ENCODE measurements at places on chromosomes 3 and 15. TPM values are rescaled to one million over a fixed set of nuclear protein-coding genes. Genes with fewer than 3 reads are reported as not detected.

DNA sequence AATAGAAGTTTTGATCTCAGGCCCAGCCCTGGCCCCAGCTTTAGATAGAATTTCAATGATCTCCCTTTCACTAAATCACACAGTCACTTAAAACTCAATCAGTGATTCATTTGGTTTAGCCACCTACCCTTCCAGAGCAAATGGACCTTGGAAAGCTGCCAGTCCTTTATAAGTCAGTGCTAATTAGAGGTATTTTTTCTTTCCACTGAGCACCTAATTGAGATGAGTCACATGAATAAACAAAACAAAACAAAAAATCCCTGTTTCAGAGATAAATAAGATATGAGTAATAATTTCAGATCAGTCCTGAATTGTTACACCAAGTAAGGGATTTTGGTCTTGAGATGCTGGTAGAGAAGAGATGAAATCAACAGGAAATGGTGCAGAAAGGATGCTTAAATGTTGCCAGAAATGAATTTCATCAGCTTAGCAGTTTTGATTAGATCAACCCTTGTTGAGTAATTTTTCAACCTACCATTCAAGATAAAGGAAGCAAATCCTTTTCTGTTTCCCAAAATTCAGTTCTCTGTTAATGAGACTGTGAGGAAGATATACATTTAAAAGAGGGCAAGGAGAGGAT is 352.0 kb upstream of the COL8A1 start:
- H3K27me3 ChIP-seq: no peaks in the 10 kb centered on the region
- no peak overlapping the region for H3K27ac ChIP-seq
- no peak overlapping the region for H3K4me3 ChIP-seq
- no peaks in the 10 kb centered on the region for H3K36me3 ChIP-seq
- no peaks in the 10 kb centered on the region for H3K4me1 ChIP-seq

- no peaks in the 10 kb centered on the region for H3K27me3 ChIP-seq
- DNase-seq: no peak
- no peak overlapping the region for H3K27ac ChIP-seq
- H3K4me1 ChIP-seq: no peaks in the 10 kb centered on the region
Measured at GRCh38 chr3:71998995-71999673, 214.2 kb upstream of the PROK2 start.

GRCh38 chr3:159852821-159853505 is 135.7 kb upstream of the IL12A start:
- DNase-seq: peak; percentile 72
- H3K4me3 ChIP-seq: peak overlapping the region; percentile 19
- H3K27me3 ChIP-seq: no peaks in the 10 kb centered on the region
- peaks cover 19% of the 10 kb centered on the region for H3K4me1 ChIP-seq
- no peaks in the 10 kb centered on the region for H3K36me3 ChIP-seq
- H3K27ac ChIP-seq: peak overlapping the region; percentile 60

GRCh38 chr3:142275856-142276255 is 50.5 kb upstream of the GK5 start:
- H3K27ac ChIP-seq: no peak overlapping the region
- DNase-seq: no peak
- H3K4me3 ChIP-seq: no peak overlapping the region

- no peak for DNase-seq
- no peak overlapping the region for H3K27ac ChIP-seq
- H3K4me3 ChIP-seq: no peak overlapping the region
- no peaks in the 10 kb centered on the region for H3K4me1 ChIP-seq
Measured at GRCh38 chr3:194449913-194450312, 36.9 kb downstream of the ATP13A3 start.

- H3K27me3 ChIP-seq: no peaks in the 10 kb centered on the region
- H3K36me3 ChIP-seq: no peaks in the 10 kb centered on the region
- peaks cover 5% of the 10 kb centered on the region for H3K4me1 ChIP-seq
- H3K27ac ChIP-seq: no peak overlapping the region
- no peak overlapping the region for H3K4me3 ChIP-seq
Measured at GRCh38 chr15:31035610-31036009, 44.2 kb upstream of the MTMR10 start.

GRCh38 chr3:41267975-41268640 is 68.8 kb downstream of the CTNNB1 start:
- H3K4me3 ChIP-seq: no peak overlapping the region
- H3K4me1 ChIP-seq: no peaks in the 10 kb centered on the region
- DNase-seq: no peak
- H3K27ac ChIP-seq: no peak overlapping the region
- no peaks in the 10 kb centered on the region for H3K36me3 ChIP-seq

GRCh38 chr15:45167631-45168205 is 20.0 kb downstream of the SHF start:
- DNase-seq: no peak
- peak overlapping the region; percentile 12 for H3K4me3 ChIP-seq
- no peaks in the 10 kb centered on the region for H3K36me3 ChIP-seq
- H3K27me3 ChIP-seq: no peaks in the 10 kb centered on the region

DNA sequence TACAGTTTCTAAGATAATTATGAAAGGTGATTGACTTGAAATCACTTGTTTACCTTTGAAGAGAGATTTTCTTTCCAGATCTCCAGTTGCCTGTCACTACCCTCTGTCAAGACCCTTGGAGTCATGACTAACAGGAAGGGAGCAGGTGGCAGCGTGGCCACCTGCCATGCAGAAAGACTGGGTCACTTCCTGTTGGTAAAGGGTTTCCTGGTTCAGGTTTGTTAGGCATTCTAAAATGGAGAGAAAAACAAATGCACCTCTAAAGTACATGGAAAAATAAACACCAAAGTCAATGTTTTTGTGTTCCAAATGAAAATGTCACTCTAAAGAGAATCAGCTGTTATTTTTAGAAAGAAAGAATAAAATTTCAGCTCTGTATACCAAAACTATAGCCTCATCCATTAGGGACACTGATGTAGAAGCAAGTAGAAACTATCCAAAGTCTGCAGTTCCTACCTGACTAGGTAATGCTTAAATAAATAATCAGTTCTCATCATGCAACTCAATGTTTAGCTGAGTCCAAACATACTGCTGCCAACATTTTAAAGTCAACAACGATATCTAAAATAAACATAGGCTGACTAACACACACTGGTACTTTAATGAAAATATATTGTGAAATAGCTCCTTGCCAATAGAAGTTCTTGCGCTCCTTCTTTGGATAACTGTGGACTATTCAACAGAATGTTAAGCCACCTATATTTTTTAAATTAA is 23.9 kb upstream of the TM4SF1 start:
- no peaks in the 10 kb centered on the region for H3K4me1 ChIP-seq
- H3K36me3 ChIP-seq: no peaks in the 10 kb centered on the region
- no peak for DNase-seq
- no peak overlapping the region for H3K27ac ChIP-seq

DNA sequence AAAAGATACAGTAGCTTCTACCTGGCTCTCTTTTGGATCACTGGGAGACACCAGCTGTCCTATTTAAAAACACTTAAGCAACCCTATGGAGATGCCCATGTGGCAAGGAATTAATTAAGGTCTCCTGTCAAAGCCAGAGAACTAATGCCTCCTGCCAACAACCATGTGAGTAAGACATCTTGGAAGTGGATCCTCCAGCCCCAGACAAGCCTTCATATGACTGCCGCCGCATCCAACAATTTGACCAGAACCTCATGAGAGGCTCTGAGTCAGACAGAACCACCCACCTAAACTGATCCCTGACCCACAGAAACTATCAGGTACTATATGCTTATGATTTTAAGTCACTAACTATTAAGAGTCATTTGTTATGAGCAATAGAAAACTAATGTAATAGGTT is 22.3 kb downstream of the IFT80 start:
- H3K4me3 ChIP-seq: no peak overlapping the region
- no peaks in the 10 kb centered on the region for H3K27me3 ChIP-seq
- no peak for DNase-seq
- H3K27ac ChIP-seq: no peak overlapping the region

GRCh38 chr3:126696701-126697267 is 7.3 kb upstream of the CHCHD6 start:
- H3K27ac ChIP-seq: no peak overlapping the region
- H3K4me3 ChIP-seq: no peak overlapping the region
- no peak for DNase-seq
- H3K27me3 ChIP-seq: no peaks in the 10 kb centered on the region
- no peaks in the 10 kb centered on the region for H3K36me3 ChIP-seq
- no peaks in the 10 kb centered on the region for H3K4me1 ChIP-seq

DNA sequence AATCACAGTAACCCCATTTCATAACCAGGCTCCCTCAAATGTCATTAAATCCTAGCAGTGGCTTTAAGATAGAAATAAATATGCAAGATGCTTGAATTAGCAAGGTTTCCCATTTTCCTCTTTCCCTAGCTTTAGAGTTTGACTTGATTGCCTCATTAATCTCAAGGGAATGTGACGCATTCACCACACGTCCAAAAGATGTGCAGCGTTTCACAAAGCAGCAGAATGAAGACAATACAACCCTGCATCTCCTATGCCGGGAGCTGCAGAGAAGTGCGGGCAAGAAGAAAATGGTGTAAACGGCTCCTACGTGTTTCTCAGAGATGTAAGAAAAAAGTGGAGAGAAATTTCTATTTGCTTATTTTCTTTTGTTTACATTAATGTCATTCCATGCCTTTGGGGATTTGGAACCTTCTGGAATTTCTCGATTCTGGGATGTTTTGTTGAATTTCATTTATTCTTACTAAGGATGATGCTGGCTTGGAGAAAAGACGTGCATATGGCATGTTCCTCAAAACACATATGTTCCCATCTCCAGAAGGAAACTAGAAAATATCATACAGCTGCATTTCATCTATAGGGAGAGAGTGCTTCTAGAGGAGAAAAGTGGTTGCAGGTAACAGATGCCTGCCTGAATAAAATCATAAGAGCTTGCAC is 27.8 kb upstream of the FRMD4B start:
- no peaks in the 10 kb centered on the region for H3K36me3 ChIP-seq
- DNase-seq: no peak
- H3K27ac ChIP-seq: no peak overlapping the region
- H3K27me3 ChIP-seq: no peaks in the 10 kb centered on the region
- H3K4me3 ChIP-seq: no peak overlapping the region
- no peaks in the 10 kb centered on the region for H3K4me1 ChIP-seq

DNA sequence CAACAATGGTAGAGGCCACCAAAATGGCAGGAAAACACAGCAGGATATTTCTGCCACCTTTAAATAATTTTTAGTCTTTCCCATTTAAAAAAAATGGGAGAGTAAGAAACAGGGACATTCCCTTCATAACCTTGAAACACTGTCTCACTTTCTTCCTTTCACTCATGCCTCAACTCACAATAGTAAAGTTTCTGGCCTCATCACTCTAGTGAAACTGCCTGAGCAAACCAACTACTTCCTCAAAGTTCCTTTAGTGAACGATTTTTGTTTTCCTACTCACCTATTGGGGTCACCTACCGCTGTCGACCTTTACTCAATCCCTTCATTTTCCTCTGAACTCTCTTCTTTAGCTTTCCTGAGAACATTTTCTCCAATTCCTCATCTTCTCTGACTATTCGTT is 33.0 kb downstream of the SHC4 start:
- no peak for DNase-seq
- H3K4me1 ChIP-seq: no peaks in the 10 kb centered on the region
- H3K27ac ChIP-seq: no peak overlapping the region

GRCh38 chr15:86001200-86001599 is 78.5 kb upstream of the AGBL1 start:
- H3K36me3 ChIP-seq: no peaks in the 10 kb centered on the region
- no peaks in the 10 kb centered on the region for H3K27me3 ChIP-seq
- H3K4me1 ChIP-seq: no peaks in the 10 kb centered on the region
- H3K27ac ChIP-seq: no peak overlapping the region

GRCh38 chr15:57167821-57168395 is 208.4 kb upstream of the CGNL1 start:
- H3K4me3 ChIP-seq: no peak overlapping the region
- DNase-seq: peak; percentile 47
- no peaks in the 10 kb centered on the region for H3K4me1 ChIP-seq
- no peak overlapping the region for H3K27ac ChIP-seq
- H3K27me3 ChIP-seq: no peaks in the 10 kb centered on the region

- no peak overlapping the region for H3K4me3 ChIP-seq
- no peaks in the 10 kb centered on the region for H3K27me3 ChIP-seq
- no peaks in the 10 kb centered on the region for H3K36me3 ChIP-seq
- DNase-seq: no peak
- H3K27ac ChIP-seq: no peak overlapping the region
Measured at GRCh38 chr15:48766196-48766595, 44.7 kb downstream of the CEP152 start.

CHAC1 gene
- 4.7 TPM for total RNA-seq

ERICH6 gene
- 0.19 TPM for total RNA-seq

C3orf62 gene
- total RNA-seq: 4.7 TPM

LIPC gene
- total RNA-seq: 9.9 TPM

CFAP92 gene
- total RNA-seq: 0.60 TPM

RYR3 gene
- total RNA-seq: 10.5 TPM

CAV3 gene
- total RNA-seq: not detected

GRAMD1C gene
- total RNA-seq: 21.0 TPM

GADL1 gene
- total RNA-seq: 0.22 TPM

KNG1 gene
- total RNA-seq: 8.7 TPM
